ENCODE measurements at places on chromosomes 2 and 18. TPM values are rescaled to one million over a fixed set of nuclear protein-coding genes. Genes with fewer than 3 reads are reported as not detected.

DNA sequence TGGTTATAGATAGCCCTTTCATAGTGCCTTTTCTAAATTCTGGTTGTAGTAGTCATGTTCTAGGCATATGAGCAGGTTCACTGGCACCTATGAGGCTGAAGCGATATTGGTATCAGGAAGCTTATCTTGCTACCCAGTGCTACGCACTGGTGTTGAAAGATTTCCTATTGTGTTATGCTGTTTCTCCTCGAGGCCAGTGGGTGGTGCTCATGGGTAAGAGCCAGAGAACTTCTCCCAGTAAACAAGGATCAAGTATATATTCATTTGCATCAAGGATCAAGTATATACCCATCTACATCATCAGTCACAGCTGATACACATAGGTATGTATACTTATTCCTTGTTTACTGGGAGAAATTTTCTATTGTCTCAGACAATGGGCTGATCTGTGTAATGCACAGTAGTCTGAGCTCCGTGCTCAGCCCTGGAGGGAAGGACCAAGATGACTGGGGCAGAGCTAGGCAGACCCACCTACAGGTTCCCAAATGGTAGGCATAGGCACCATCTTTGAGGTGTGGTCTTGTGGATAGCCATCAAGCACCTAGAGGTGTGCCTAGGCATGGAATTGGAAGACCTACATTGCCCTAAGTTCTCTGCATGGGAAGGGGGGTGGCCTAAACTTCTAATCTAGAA lies 101.2 kb upstream of the GALNT13 start:
- no peak for DNase-seq

DNA sequence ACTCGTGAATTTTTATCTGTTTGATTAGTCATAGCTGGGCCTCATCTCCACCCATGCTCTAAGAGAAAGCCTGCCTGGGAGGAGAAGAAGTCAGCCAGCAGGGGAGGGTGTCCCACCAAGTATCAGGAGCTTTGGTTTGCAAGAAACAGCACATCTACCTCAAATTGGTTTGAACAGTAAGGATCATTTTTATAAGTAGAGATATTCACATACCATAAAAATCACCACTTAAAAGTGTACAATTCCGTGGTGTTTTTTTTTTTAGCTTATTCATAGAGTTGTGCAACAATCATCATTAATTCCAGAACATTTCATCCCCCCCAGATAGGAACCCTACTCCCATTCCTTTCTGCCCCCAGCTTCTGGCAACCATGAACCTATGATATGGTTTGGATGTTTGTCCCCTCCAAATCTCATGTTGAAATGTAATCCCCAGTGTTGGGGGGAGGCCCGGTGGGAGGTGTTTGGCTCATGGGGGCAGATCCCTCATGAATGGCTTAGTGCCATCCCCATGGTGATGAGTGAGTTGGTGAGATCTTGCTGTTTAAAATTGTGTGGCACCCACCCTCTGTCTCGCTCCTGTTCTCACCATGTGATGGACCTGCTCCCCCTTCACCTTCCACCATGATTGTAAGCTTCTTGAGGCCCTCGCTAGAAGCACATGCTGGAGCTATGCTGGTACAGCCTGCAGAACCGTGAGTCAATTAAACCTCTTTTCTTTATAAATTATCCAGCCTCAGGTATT lies 36.2 kb upstream of the HS6ST1 start:
- no peak for DNase-seq

GRCh38 chr2:14960686-14961324 lies 328.3 kb downstream of the LRATD1 start:
- DNase-seq, result no peak

C2orf49 gene
- total RNA-seq, result 18.3 TPM

GRCh38 chr18:46426679-46427047 lies 230.4 kb downstream of the LOXHD1 start:
- no peak for DNase-seq

GRCh38 chr2:215811003-215811402 lies 202.3 kb downstream of the MREG start:
- DNase-seq, result peak; percentile 33

FAHD2B gene
- 39.1 TPM for total RNA-seq

DNA sequence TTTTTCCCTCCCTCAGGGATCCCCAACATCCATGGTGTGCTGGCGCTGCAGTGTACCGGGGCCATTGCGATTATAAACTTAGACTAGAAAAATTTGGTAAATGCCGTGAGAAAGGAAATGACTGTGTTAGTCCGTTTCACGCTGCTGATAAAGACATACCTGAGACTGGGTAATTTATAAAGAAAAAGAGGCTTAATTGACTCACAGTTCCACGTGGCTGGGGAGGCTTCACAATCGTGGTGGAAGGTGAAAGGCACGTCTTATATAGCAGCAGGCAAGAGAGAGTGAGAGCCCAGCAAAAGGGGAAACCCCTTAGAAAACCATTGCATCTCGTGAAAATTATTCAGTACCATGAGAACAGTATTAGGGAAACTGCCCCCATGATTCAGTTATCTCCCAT lies 44.3 kb downstream of the NTSR2 start:
- no peak for DNase-seq

GRCh38 chr18:48084041-48084757 lies 153.7 kb upstream of the SMAD2 start:
- DNase-seq, result no peak

DNA sequence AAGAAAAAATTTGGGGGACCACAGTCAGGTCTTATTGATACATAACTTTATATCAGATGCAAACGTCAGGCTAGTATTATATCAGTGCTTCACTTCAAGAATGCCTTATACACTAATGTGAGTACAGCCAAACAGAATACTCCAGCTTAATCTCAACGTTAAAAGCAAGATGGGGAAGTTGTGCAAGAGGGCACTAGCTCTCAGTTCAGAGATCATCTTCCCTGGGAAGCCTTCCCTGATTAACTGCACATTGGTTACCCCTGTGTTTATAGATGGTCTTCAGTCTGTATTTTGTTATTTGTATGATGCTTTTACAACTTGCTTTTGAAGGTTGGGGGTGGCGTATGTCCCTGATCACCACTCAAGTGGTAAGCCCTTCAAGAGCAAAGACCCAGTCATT lies 11.4 kb downstream of the EPAS1 start:
- no peak for DNase-seq

PTPN18 gene
- 309 TPM for total RNA-seq

C2orf66 gene
- total RNA-seq, result not detected

ACTG2 gene
- total RNA-seq, result not detected

DNA sequence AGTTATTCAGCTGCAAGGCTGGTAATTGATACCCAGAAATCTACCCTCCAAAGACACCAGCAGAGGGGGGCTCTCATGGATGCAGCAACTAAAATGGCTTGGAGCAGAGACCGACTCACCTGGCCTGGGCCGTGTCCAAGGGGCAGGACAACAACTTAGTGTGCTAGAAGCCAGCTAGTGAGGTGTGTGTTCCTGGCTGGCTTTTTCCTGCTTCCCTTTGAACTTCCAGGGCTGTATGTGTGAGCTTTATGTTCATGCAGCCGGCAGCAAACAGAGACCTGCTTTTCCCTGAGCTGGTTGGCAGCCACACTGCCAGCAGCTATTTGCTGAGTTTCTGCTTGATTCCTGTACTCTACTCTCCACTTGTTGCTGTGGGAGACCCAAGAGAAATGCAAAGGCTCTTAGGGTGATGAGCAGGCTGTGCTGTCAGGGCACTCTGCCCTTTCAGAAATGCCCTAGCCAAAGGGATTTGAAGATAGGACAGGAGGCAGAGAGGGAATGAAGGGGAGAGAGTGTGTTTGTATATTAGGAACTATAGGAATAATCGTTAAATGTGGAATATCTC lies 23.7 kb upstream of the GRP start:
- DNase-seq, result no peak

RGPD3 gene
- not detected for total RNA-seq

RBM43 gene
- total RNA-seq, result 0.91 TPM

DNA sequence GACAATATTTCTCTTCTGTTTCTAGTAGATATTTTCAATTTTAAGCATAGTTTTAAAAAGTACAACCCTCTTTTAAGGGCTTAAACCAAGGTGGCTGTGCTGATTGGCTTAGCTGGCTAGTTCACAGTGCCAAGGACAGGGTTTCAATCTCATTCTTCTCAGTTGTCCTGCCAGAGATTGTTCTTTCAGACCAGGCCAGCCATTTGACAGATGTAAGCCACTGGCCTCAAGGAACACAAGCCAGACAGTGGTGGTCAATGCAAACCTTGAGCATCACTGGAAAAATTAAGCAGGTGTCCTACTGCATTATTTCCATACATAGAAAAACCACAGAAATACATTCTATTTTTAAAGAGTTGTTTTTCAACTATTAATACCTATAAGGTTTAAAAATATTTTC lies 5.9 kb downstream of the RNF103 start:
- no peak for DNase-seq

GRCh38 chr2:172806996-172807395 lies 71.4 kb downstream of the RAPGEF4 start:
- DNase-seq, result no peak

All from OCI-LY7 (cell line).